ENCODE measurements at places on chromosomes 3 and 15.
A peak's percentile ranks its signal among the peaks of the same experiment; 100 is the strongest.

DNA sequence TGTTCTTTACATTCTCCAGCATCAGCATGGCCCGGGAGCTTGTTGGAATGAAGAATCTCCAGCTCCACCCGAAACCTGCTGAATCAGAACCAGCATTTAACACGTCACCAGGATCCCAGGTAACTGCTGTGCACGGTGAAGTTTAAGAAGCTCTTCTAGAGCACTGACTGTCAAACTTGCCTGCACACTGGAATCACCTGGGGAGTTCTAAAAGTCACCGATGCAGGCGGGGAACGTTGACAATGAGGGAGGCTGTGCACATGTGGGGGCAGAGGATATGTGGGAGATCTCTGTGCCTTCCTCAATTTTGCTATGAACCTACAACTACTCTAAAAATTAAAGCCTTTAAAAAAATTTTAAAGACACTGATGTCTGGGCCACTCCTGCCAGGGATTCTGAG is 19.1 kb upstream of the PAQR5 start:
- no peak for DNase-seq

DNA sequence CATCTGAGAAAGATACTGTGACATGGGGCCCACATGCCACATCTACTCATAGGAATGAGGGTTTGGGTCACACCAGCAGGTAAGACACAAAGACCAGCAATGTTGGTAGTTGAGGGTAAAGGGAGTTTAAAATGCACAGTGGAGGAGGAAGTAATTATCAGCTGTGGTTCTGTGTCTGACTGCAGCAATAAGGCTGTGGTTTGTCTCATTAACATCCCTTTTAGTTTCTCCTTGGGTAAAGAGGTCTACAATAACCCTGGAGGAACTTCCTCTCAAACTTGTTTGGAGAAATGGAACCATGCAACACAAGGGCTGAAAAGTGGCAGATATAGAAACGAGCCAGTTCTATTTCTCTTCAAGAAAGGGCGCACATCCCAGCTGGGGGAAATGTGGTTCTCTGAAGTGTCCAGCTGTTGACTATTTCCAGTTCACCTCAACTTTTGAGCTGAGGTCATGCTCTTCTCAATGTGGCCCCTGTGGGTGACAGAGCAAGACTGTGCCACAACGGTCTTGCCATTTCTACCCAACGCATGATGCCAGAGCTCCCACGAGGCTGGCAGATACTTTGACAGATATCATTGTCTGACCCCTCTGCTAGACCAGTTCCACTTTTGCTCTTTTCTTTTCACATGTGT is 234.3 kb downstream of the SQOR start:
- no peak for DNase-seq

- DNase-seq: no peak
These were observed 111.8 kb upstream of the ADAMTS9 start for GRCh38 chr3:64799606-64800005.

DNA sequence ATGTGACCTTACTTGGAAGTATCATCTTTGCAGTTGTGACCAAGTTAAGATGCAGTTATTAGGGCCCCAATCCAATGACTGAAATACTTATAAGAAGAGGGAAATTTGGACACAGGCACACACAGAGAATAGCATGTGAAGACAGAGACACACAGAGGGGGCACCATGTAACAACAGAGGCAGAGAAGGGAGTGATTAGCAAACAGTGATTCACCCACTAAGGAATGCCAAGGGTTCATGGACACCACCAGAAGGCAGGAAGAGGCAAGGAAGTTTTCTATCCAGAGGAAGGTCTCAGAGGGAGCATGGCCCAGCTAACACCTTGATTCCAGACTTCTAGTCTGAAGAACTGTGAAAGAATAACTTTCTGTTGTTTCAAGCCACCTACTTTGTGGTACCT is 25.0 kb downstream of the SIDT1 start:
- DNase-seq: peak; percentile 58

DNA sequence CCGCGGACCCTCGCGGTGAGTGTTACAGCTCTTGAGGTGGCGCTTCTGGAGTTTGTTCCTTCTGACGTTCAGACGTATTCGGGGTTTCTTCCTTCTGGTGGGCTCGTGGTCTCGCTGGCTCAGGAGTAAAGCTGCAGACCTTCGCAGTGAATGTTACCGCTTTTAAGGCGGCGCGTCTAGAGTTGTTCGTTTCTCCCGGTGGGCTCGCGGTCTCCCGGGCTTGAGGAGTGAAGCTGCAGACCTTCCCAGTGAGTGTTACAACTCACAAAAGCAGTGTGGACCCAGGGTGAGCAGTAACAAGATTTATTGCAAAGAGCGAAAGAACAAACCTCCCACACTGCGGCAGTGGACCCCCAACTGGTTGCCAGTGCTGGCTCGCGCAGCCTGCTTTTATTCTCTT is 177.1 kb downstream of the UACA start:
- DNase-seq: no peak

- no peak for DNase-seq
These were observed 36.6 kb upstream of the SH3GL3 start for GRCh38 chr15:83410532-83410931.

- DNase-seq: peak; percentile 11
These were observed 277.6 kb upstream of the NAALADL2 start for GRCh38 chr3:174581558-174581957.

- peak; percentile 98 for DNase-seq
These were observed 74.6 kb downstream of the ITGB5 start for GRCh38 chr3:124812291-124813265.

DNA sequence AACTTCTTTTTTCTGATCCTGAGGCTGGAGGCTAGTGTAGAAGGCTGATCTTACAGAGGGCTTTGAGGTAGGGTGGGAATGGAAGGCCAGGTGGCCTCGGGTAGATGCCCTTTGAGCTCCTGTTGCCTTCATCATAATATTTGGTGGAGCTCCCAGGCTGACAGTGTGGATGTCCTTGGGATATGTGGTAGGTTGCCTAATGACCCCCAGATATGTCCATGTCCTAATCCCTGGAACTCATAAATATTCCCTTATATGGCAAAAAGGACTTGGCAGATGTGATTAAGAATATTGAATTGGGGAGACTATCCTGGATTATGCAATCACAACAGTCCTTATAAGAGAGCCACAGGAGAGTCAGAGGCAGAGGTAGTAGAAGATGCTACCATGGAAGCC is 5.5 kb downstream of the ADAMTSL3 start:
- DNase-seq: no peak
